ENCODE measurements at places on chromosomes 5 and 9.

- DNase-seq = no peak
These were observed 160.6 kb upstream of the SHB start for GRCh38 chr9:38229504-38230155.

DNA sequence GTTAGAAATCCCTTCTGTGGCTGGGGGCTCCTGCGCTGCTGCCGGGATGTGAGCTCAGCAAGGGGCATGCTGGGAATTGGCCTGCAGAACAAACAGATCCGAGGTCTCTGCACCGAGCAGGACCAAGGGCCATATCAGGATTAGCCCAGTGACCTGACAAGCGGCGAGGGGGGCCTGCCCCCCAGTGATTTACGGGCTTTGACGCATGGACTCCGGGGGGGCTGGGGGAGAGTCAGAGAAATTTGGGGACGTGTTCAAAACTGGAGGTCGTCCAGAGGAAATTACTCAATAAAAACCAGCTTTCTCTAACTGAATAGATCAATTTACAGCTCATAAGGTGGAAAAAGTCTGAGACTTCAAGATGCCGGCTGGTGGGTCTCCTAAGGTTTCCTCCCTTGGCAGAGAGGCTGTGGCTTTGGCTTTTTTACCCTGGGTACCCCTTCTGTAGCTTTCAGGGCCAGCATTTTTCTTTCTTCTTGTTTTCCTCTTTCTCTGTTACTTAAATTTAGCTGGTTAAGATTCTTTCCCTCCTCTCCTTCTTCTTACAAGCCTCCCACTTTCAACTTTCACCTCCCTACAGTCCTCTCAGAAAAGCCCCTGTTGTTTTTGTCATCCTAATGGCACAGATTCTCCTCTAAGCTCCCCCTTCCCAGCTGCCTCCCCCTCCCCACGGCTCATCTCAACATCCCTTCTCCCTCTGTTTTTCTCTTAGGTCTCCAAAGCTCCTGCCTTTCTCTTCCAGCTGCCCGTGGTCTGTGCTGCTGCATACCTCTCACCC is 551.0 kb downstream of the CCDC171 start:
- peak; percentile 20 for DNase-seq

DNA sequence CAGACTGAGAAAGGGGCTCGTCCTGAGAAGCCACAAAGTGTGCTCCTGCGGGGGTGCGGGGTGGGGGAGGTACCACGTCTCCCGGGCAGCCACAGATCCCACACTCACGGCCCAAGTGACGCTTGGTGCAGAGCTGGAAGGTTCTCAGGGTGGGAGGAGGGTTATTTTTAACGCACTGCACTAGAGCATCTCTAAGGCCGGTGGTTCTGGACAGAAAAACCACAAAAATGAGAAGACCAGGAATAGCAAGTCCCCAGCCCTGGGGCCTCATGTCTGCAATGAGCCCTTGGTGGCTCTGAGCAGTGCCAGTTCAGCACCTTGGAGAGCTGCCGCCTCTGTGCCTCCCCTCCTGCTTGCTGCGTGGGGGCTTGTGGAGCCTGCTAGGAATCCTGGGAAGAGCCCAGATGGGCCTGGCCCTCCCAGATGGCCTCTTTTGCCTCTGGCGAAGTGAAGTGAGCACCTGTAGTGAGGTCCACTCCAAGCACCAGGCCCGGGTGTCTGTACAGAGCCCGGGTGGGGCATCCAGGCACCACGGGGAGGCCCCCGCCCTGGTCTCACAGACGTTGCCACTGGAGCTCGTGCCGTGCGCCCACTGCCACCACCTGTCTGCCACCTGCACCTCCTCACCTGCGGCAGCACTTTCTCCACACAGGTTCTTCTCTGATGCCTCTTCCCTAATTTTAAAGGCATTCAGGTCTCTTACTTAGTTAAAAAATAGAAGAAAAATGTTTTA is 48.9 kb upstream of the CACNA1B start:
- no peak for DNase-seq

DNA sequence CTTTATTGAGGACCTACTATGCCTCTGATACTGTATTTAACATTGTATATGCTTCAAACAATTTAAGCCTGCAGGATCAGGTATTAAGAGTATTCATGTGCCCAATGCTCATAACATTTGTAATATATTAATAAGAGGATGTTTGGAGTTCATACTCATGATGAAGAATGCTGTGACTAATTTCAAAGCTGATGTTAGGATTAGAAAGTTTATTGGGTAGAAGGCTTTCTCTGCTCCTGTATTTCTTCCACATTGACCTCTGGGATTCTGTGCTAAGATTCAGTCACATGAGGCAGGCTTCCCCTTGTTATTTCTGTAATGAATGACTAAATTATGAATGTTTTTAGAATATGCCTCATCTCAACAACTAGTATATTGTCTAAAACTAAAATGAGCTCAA is 456.4 kb downstream of the NFIB start:
- DNase-seq = no peak

DNA sequence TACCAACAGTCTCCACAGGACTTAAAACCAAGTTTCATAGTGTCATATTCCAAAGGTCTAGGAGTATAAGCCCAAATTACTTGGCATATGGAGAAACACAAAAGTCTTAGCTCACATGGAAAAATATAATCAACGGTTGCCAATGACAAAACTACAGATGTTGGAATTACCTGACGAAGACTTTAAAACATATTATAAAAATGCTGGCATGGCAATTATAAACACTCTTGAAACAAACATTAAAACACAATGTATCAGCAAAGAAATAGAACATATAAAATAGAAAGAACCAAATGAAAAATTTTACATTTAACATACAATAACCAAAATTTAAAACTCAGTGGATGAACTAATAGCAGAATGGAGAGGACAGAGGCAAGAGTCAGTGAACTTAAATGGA is 7.9 kb upstream of the WDR41 start:
- no peak for DNase-seq

GRCh38 chr5:111737716-111738115 is 19.3 kb downstream of the NREP start:
- DNase-seq = no peak

- no peak for DNase-seq
These were observed 5.7 kb downstream of the TBC1D2 start for GRCh38 chr9:98249771-98250170.

- DNase-seq = no peak
These were observed 43.6 kb downstream of the ROPN1L start for GRCh38 chr5:10485142-10485795.

DNA sequence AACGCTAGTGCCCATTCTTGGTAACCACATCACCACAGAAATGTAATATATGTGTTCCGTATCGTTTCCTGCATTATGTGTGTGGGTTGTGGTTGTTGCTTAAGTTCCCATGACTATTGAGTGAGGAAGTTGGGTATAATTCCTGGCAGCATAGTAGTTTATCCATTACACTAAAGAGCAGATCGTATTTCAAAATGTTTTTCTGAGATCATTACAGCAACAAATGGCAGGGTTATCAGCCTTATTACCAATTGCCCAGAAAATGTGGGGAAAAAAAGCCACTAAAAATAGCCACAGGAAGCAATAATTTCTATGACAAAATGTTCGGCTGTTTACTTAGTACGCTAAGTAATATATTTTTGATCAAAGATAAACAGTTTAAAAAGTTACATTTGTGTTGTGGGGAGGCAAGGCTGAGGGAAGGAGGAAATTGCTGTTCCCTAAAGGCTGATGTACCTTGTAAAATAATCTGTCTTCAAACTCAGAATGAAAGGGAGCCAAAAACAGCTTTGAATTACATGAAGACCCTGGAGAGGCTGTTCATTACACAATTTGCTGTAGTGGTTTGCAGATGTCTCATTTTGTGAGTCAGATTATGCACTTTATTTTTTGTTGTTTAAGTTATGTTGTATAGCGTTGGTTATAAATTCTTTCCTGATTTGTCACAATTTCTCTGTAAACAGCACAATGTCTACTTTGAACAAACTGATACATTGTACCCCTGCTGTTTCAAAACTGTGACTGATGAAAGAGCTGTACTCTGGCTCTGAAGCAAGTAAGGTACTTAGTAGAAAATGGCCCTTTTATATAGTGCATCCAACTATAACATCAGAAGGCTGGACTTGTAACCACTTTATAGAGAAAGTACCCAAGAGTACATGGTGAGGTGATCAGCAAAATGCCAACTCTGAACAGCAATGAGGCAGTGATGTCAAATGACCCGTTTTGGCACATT is 1028.5 kb downstream of the NR2F1-AS1 start:
- no peak for DNase-seq

GRCh38 chr5:33743099-33743498 is 148.7 kb downstream of the ADAMTS12 start:
- DNase-seq = no peak

GRCh38 chr9:111898331-111899096 is 1.9 kb downstream of the UGCG start:
- DNase-seq = no peak

DNA sequence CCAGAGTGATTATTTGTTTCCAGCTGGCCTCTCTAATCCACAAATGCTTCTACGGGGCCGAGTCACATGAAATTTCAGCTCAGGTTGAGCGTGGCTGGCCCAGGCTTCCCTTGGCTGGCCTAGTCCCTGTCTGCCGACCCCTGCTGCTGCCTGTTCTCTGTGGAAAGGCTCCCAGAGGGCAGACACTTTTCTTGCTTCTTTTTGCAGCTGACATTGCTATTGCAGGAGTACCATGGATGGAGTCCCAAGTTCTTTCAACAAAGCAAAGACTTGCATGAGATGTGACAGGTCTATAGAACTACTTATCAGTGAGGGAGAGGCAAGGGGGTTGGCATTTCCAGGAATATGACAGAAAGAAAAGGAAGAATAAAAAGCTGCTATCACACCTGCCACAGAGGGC is 287.4 kb upstream of the ARRDC3 start:
- DNase-seq = no peak

DNA sequence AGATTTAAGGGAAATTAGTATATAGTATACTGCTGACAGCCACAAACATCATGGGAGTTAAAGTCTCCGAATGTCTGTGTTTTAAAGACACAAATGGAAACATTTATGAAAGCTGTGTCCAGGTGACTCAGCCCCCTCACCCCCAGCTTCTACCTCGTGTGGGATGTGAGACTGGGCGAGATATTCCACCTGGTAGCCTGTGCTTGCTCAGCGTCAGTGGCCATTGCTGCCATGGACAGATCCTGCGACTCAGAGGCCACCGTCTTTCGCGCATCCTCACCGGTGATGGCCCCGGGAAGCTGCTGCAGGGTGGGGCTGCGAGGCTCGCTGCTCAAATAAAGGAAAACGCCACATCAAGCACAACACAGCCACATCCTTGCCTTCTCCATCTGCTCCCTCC is 31.2 kb upstream of the EXOC3 start:
- no peak for DNase-seq

GRCh38 chr9:107290619-107291018 is 7.5 kb downstream of the RAD23B start:
- DNase-seq = no peak

GRCh38 chr5:74257645-74258313 is 382.7 kb downstream of the ENC1 start:
- DNase-seq = peak; percentile 85

GRCh38 chr9:107948086-107948485 is 458.5 kb upstream of the KLF4 start:
- no peak for DNase-seq

DNA sequence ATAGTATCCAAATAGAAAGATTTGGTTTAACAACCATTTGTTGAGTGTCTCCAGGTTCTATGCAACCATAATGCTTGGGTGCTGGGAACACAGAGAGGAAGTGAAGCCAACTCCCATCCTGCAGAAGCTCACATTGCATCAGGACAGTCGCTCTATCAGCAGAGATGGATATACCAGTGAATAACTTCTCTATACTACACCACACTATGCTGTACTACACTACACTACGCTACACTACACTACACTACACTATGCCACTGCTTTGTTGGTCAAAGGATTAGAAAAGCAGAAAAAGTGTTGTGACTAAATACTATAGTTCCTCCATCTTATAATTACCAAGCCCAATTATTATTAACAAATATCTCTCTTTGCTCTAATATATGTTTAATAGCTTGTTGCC is 89.2 kb upstream of the PRRC1 start:
- DNase-seq = no peak

- DNase-seq = no peak
These were observed 40.8 kb downstream of the CHSY3 start for GRCh38 chr5:129945028-129945427.

DNA sequence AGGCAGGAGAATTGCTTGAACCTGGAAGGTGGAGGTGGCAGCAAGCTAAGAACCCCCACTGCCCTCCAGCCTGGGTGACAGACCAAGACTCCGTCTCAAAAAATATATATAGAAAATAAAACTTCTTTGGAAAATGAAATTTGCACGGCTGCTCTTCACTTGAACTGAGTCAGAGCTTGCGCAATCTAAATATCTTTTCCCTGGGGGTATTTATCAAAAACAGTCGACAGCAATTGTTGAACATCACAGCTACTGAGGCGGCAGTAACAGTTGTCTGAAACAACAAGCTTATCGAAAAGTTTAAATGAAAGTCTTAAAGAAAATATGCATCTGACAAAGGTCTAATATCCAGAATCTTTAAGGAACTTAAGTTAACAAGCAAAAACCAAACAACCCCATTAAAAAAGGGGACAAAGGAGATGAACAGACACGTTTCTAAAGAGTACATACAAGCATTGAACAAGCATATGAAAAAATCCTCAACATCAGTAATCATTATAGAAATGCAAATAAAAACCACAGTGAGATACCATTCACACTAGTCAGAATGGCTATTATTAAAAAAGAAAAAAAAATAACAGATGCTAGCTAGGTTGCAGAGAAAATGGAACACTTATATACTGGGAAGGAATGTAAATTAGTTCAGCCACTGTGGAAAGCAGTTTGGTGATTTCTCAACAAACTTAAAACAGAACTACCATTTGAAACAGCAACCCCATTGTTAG is 153.6 kb upstream of the CDH9 start:
- no peak for DNase-seq

GRCh38 chr9:130952065-130952762 is 13.2 kb upstream of the FIBCD1 start:
- DNase-seq = no peak

- no peak for DNase-seq
These were observed 25.0 kb downstream of the ARPC5L start for GRCh38 chr9:124886866-124887492.

- DNase-seq = no peak
These were observed 148.2 kb downstream of the SMARCA2 start for GRCh38 chr9:2163231-2163885.

GRCh38 chr9:96217294-96217707 is 84.7 kb downstream of the HSD17B3 start:
- peak; percentile 21 for DNase-seq

- DNase-seq = no peak
These were observed 32.3 kb downstream of the DIMT1 start for GRCh38 chr5:62371409-62371808.

DNA sequence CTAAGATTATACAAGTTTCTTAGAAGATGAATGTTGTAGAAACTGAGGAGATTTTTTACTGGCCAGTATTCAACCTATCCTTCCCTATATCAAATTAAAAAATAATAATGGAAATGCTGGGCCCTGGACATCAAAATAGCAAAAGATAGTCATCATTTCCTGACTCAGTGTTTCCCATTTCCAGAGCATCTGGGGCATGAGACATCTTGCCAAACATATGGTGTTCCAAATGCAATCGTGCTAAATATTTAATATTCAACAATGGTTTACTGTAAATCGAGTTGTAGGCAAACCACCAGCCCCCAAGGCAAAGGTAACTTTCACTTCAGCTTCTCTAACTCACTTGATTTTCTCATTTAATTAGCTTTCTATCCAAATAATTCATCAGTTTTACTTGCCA is 152.9 kb downstream of the FRMD3 start:
- no peak for DNase-seq

GRCh38 chr5:160649304-160649703 is 202.7 kb downstream of the ATP10B start:
- DNase-seq = no peak

GRCh38 chr9:16361939-16362338 is 508.5 kb downstream of the BNC2 start:
- no peak for DNase-seq

GRCh38 chr5:72325566-72326305 is 5.6 kb downstream of the PTCD2 start:
- DNase-seq = no peak

Measured in left colon (tissue), 2 donors.